ENCODE measurements at places on chromosomes 12 and 14.

GRCh38 chr14:68266998-68267397, 447.4 kb downstream of the RAD51B start:
- no peak for DNase-seq

GRCh38 chr12:14048941-14049545, 67.6 kb upstream of the GRIN2B start:
- DNase-seq = no peak

- no peak for DNase-seq
These were observed 11.4 kb upstream of the RPLP0 start for GRCh38 chr12:120212301-120212700.

DNA sequence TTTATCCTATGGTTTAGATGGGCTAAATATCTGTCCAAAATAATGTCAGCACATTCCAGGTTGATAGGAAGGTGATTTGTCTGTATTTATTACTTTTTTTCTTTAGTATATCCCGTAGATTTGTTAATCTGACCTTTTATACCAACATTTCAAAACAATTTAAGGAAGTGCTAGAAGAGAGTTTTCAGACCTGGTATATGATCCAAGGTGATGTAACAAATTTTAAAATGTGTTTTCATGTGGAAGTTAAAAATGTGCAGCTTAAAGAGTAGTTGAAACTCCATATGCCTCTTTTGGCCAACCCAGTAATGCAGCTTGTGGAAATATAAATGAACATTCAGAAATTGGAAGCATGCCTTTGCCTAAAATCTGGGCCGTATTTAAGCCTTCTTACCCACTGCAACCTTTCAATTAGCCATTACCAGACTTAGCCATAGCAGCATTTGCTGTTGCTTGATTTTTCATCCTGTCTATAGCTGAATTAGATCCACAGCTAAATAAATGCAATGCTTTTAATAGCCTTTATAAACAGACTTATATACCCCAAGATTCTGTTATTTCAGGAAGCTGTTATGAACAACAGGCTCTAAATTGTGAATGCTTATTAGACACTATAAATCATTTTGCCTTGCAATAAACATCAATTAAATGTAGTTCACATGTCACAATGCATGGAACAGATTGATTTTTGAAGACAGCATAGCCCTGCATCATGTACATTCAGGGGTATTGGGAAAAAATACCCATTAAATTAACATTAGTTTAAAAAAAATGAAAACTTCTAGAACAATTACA, 271.2 kb downstream of the PDZRN4 start:
- no peak for DNase-seq

- DNase-seq = no peak
These were observed 45.1 kb upstream of the KCNA1 start for GRCh38 chr12:4864575-4864974.

DNA sequence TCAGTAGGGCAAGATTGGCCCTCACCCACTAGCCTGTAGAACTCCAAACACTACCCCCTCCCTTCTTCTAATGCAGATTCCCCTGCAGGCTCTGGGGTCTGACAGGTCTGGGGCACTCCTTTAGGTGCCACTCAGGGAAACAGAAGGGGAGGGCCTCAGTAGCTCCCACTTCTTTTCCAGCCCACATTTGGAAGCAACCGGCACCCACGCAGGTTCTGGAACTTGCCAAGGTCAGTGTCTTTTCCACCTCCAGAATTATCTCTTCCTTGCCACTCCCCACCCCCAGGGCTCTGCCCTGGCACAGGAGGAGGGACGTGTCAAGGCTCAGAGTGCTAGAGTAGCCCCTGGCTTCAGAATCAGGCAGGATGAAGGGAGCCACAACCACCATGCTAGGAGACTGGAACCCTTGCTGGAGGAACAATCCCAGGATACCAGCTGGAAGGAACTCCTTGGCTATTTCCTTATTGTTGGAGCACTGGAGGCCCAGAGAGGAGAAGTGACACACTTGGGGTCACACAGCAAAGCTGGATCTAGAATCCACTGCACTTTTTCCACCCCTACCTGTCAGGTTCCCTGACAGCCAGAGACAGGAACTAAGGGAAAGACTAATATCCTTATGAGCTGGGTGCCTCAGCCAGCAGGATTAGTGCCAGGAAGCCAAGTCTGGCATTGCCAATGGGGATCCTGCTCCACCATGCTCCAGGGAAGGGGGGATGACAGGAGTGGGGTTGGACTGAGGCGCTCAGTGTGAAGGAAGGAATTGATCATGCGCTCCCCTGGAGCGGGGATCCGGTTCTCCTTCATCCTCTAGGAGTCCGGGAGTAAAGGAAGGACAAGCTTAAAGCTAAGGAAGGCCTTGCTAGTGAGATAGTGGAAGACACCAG, 1.8 kb upstream of the FIGNL2 start:
- DNase-seq = no peak

GRCh38 chr14:51209457-51209856, 30.6 kb upstream of the TMX1 start:
- peak; percentile 97 for DNase-seq

DNA sequence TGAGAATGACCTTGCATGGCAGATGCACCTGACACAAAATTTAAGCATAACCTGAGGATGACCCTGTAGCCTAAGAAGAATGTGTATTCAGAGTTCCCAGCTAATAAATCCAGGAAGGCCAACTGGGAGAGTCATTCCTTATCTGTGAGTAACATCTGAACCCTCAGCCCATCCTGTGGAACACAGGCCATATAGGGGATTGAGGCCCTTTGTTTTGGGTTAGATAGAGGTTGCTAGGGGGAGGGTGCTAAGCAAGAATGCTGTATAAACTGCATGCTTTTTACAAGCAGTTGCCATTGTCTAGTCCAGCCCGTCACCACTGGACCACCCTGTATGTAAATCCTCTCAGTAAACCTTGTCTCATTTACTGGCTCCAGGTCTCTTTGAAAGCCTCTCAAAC, 77.0 kb downstream of the BICD1 start:
- DNase-seq = no peak

- no peak for DNase-seq
These were observed 63.7 kb upstream of the YARS2 start for GRCh38 chr12:32819424-32819823.

DNA sequence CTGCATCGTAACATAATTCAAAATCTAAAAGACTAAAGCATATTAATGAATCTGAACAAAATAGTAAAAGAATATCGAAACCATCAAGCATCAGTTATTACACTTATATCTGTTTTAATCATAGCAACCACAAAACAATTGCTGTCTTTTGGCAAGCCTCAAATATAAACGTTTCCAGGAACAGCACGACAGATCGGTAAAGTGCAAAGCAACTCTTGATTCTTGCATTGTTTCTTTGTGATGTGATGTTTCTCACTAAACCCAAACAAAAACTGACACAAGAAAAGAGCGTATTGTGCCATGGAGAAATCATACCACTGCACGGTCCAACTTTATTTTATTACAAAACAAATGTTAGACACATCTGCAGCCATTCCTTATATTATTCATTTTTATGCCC, 9.2 kb upstream of the MYF6 start:
- DNase-seq = no peak

DNA sequence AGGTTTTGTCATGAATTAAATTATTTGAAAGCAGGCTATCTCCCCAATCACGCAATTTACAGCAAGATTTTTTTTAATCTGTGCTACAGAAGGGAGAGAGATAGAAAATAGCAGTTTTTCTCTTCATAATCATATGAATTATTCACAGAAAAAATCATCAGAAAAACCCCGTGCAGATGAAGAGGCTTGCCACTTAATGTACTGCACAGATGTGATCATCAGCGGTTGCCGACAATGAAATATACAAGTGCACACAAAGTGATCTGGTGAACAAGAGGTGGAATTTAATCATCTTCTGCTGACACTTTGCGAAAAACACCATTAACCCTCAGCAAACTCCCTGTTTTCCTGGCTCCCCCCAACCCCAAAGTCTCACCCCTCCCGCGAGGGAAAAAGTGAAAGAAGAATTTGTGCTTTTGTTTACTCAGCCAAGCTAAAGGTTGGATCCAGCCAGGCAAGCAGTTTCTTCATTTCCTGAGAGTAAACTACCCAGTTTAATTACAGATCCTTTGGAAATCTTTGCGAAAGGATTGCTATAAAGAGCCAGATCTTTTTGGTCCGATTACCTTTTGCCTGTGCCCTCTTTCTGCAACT, 3.1 kb upstream of the LMO3 start:
- peak; percentile 71 for DNase-seq

- DNase-seq = no peak
These were observed 9.7 kb downstream of the RAN start for GRCh38 chr12:130881548-130881947.

- DNase-seq = no peak
These were observed 30.8 kb upstream of the RESF1 start for GRCh38 chr12:31928246-31929026.

GRCh38 chr12:102808412-102808811, 108.6 kb downstream of the PAH start:
- DNase-seq = no peak

GRCh38 chr12:112116232-112117060, 7.9 kb upstream of the NAA25 start:
- DNase-seq = peak; percentile 55

- peak; percentile 31 for DNase-seq
These were observed 93.9 kb downstream of the PLBD1 start for GRCh38 chr12:14473707-14474287.

- no peak for DNase-seq
These were observed 40.1 kb upstream of the STRAP start for GRCh38 chr12:15842108-15842507.

DNA sequence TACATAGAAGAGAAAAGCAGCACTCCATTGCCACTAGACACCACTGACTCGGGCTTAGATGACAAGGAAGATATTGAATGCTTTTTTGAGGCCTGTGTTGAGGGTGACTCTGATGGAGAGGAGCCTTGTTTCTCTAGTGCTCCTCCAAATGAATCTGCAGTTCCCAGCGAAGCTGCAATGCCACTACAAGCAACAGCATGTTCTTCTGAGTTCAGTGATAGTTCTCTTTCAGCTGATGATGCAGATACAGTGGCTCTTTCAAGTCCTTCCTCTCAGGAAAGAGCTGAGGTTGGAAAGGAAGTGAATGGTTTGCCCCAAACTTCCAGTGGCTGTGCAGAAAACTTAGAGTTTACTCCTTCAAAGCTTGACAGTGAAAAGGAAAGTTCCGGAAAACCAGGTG, 114.5 kb upstream of the NPAS3 start:
- DNase-seq = no peak

GRCh38 chr14:54085841-54086240, 129.2 kb upstream of the BMP4 start:
- no peak for DNase-seq

- DNase-seq = no peak
These were observed at the start of gene GSG1 for GRCh38 chr12:13103391-13104033. Gene GSG1 (minus strand): TSS chr12:13103667. CDS start chr12:13103512, 155 bp downstream.

- no peak for DNase-seq
These were observed 33.5 kb downstream of the RNFT2 start for GRCh38 chr12:116771651-116772050.

- no peak for DNase-seq
These were observed 7.4 kb downstream of the ARID4A start for GRCh38 chr14:58305730-58306129.

DNA sequence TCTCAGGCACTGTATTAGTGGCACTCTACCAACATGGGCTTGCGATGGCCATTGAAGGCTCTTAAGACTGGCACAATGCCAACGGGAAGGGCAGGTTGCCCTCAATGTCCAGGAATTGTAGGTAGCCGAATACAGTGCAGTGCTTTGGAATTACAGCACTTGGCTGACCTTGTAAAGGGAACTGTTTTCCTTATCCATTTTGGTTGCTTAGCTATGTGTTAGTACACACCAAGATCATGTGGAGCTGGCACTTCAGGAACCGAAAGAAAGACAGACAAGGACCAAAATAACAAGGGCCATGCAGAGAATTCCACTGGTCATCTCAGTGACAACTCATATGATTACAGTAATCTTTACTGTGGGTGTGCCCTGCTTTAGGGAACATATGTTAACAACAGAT, 72.7 kb downstream of the DYRK2 start:
- peak; percentile 22 for DNase-seq

DNA sequence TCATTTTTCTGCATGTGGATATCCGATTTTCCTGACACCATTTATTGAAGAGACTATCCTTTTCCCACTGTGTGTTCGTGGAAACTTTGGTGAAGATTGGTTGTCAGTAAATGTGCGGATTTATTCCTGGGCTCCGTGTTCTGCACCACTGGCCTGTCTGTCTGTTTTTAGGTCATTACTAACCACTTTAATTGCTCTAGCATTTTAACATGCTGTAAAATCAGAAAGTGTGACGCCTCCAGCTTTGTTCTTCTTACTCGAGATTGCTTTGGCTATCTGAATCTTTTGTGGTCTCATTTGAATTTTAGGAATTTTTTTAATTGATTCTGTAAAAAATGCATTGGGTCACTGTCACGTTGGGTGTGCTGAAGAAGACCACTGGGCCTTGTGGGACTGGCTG, 1458.7 kb downstream of the AACS start:
- DNase-seq = no peak

DNA sequence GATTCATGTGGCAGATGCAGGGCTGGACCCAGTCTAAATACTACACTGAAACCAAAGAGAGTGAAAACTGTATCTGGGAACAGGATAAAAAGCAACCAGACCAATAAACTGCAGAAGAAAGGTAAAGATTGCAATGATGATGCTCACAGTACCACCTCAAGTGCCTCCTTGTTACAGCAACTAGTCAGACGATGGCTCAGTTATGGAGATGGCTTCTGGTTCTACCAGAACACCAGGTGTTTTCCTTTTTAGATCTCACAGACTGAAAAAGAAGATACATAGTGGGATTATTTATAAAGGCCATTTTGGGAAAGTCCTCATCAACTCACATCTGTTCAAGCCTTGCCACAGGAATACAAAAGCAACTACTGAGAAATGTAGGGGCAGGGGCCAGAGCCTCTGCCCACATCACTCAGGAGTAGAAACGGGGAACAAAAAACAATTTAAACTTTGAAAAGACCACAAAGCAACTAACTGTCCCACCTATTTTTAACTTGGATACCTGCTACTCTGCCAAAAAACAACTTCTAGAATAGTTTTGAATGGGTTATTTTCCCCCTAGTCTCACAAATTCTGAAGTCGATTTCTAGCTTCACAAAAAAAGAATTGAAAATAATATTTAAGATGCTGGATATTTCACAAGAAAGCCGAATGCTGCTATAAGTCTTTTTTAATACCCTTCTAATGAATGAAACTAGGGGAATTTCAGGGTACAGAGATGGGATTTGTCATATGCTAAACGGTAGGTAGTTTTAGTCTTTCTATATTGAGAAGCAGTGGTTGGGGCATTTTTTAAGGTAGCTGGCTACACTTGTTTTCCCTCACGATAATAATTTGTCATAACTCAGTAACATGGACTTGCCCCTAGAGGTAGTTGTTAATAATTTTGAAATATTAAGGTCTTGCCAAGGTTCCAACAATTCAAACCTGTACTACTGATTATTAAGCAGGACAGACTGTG, 197.2 kb upstream of the TMPO start:
- no peak for DNase-seq

All from NCI-H69 (cell line).